ENCODE measurements at places on chromosomes 5 and 9.

DNA sequence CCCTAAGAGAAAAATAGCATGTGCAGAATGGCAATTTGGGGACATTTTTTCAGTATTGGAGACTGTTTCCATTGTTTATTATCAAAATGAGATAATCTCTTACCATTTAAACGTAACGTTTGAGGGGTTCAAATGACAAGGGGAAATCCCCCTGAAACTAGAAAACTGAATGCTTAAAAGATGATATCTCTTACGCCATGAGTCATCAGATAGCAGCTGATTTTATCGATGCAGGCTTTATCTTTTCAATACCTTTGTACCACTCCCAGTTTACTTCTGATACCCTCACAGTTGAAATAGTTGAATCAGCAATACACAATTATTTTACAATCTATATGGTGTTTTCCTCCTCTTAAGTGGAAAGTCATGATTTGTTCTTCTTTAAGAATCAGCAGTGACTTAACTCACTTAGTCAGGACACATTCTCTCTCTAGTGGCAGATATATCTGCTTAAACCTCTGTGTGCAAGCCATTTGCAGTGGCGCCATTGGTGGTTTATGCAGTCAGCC, 29.2 kb downstream of the OSMR start:
- DNase-seq = no peak

DNA sequence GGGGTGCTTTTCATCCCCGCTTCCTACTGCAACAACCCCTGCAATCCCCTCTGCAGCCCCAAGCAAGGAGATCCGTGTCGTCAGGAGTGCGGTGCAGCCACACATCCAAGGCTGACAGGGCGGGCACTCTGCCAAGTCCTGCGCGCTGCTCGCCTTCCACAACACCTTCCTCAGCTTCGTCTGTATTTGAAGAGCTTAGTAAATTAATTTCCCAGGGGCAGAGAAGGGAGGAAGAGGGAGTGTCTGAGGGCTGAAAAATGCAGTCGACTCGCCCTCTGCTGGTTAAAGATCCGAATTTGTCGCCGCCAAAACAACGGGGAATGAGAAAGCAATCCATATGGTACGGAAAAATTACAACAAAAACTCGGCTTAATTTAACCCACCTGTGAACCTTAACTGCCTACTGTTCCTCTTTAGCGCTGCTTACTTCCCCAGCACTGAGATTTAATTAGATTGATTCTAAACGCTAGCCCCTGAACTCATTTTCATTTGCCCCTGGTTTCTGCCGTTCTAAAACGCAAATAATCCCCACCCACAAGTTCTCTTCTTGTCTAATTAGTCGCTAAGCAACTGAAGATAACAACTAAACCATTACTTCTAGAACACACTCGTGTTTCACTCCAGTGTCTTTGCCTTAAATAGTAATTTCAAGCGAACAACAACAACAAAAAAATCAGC, 10.9 kb upstream of the PCDHB1 start:
- peak; percentile 91 for DNase-seq

- no peak for DNase-seq
Observed at GRCh38 chr5:127969651-127970050, 113.9 kb upstream of the SLC12A2 start.

GRCh38 chr5:133686566-133686965, 74.2 kb upstream of the FSTL4 start:
- no peak for DNase-seq

DNA sequence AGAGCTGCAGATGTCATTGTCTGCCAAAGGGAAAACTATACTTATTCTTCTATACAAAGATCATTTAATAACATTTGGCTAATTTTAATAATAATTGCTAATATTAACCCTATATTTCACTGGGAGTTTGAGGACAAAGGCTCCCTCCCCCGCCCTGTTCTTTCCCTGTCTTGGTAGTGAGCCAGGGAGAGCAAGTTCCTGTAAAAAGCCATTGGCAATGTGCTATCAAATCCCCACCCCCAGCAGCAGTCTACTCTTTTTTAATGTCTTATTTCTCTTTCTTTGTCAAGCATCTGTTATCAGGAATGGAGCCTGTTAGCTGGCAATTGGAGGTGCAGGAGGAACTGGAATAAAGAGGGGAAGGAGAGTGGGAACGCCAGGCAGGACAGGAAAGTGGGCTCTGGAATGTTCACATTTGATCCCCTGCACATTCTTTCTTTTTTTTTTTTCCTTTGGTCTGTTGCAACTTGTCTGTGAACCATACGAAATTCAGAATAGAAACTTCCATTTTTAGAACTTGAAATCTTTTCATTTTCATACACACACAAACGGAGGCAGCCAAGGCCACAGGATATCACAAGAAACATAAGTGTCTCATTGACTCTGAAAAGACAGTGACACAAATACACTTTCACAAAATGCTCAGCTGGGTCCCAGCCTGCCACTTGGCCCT, 664.8 kb upstream of the ZNF608 start:
- peak; percentile 57 for DNase-seq

DNA sequence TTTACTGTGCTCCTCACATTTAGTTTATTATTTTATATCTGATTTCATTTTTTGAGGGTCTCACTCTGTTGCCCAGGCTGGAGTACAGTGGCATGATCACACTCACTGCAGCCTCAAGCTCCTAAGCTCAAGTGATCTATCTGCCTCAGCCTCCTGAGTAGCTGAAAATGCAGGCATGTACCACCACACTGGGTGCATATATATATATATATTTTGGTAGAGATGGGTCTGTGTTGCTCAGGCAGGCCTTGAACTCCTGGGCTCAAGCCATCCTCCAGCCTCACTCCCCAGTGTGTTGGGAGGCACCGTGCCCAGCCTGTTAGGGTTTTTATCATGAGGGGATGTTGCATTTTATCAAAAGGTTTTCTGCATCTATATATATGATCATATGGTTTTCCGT, 39.8 kb upstream of the ZNF354B start:
- no peak for DNase-seq

DNA sequence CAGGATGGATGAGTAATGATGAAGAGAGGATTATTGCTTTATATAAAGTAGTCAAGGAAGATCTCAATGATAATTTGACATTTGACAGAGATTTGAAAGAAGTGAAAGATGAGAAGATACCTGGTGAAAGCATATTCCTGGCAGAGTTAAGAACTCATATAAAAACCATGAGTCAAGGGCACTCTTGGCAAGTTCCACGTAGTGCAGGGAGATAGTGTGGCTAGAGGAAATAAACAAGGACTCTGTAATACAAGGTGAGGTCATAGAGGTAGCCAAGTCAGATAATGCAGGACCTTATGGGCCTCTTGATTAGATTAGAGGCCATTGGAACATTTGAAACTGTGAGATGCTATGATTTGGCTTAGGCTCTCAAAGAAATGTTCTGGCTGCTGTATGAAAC, 72.3 kb downstream of the HCN1 start:
- no peak for DNase-seq

- DNase-seq = no peak
Observed at GRCh38 chr5:157047898-157048297, 11.0 kb downstream of the HAVCR1 start.

GRCh38 chr5:34519489-34520220, 136.5 kb upstream of the RAI14 start:
- no peak for DNase-seq

DNA sequence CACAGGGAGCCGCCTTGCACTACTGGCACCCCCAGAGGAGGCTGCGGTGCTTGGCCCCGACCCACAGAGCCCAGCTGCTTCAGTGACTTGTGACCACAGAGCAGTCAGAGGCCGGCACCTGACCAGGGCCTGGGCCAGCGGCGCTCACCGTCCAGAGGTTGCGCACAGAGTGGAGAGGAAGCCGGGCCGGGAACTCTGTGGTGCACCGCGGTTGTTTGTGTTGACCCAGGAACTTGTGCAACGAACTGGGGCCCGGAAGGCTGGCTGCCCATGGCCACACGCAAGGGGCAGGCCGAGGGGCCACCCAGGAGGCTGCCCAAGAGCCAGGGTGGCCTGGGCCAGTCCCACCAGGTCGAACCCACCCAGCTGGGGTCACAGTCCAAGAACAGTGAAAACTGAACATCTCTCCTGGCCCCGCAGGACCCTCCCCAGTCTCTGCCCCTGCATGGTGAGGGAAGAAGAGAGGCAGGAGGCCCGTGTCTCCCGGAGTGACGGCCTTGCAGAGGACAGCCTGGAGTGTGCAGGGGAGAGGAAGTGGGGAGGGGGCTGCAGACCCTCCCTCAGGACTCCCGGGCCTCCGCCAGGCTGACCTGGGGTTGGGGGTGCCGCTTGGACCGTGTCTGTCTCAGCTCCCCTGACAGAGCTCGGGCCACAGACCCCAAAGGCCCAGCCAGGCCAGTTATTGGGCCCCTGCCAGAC, 42.8 kb upstream of the EGFL7 start:
- DNase-seq = no peak

GRCh38 chr5:1858436-1858835, 24.3 kb downstream of the IRX4 start:
- no peak for DNase-seq

DNA sequence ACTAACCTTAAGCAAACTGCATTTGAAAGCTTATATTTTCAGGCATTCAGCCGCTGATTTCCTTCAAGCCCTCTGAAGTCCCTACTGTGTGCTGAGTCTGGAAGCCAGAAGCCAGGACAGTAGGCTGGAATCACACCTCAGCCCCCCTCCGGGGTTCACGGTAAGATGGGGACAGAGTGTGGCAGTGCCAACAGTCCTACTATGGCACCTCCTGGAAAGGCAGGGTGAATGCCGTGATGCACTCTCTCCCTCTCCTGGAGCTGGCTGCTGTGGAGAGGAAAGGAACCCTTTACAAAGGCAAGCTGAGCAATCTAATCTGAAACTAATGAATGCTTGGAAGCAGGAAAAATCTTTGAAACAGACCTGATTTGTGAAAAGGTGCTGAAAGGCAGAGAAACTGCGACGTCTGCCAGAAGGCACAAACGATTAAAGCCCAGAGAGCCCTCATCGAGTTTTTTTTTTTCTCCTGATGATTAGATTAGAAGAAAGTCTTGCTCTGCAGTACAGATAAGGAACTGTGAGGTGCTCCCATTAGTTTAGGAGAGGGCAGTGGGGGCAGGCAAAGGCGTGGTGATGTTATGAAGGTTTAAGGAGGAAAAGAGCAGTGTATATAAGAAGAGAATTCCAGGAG, 21.0 kb downstream of the ANKH start:
- no peak for DNase-seq

DNA sequence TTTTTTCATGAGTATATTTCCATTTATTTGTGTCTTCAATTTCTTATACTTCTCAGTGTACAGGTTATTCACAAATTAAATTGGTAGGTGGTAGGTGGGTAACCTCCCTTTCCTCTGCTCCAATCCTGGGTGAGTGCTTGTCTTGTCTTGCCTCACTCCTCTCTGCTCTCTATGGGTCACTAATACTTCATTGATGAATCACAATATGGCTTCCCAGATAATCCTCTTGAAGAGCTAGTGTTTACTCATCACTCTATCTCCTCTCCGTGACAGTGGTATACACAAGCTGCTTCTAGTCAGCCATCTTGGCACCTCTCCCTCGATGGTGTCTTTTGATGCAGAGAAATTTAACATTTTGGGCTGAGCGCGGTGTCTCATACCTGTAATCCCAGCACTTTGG, 331.8 kb upstream of the NMUR2 start:
- no peak for DNase-seq

DNA sequence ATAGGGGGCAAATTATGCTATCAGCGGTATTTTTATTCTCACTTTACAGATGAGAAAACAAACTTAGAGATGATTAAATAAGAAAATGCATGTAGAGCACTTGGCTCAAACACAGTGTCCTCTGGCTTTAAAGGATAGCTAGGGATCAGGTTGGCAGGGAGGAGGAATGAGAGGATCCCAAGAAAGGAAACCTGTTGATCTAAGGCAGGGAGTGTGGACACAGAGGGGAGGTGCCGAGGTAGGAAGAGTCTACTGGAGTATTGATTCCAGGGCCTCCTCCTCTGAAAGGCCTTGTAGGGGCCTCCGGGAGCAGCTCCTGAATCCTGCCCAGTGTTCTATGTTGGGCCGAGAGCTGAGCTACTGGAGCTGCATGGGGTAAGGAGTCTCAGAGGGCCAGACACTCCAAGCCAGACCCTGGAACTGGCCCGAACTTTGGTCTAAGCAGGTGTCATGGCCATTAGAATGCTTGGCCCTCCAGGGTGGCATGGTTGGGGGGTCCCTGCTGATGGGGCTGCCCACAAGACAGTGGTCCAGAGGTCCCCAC, 30.4 kb upstream of the TCF7 start:
- DNase-seq = no peak

DNA sequence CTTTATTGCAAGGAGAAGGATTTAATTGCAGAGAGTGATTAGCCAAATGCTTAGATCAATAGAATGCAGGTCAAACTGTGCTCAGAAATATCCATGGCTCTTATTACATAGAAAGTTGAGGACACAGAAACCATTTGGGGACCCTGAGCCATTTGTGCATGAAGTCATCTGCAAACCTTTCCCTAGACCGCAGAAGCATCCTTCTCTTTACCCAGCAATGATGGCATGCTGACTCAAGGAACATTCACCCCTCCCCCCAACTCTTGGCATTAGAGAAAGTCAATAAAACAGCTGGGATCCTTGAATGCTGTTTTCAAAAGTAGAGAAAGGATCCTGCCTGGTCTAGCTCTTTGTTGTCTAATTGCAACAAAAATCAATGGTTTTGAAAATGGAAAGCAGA, 73.5 kb downstream of the PPP2R2B start:
- DNase-seq = no peak

- no peak for DNase-seq
Observed at GRCh38 chr5:10366310-10367272, 13.1 kb downstream of the MARCHF6 start.

DNA sequence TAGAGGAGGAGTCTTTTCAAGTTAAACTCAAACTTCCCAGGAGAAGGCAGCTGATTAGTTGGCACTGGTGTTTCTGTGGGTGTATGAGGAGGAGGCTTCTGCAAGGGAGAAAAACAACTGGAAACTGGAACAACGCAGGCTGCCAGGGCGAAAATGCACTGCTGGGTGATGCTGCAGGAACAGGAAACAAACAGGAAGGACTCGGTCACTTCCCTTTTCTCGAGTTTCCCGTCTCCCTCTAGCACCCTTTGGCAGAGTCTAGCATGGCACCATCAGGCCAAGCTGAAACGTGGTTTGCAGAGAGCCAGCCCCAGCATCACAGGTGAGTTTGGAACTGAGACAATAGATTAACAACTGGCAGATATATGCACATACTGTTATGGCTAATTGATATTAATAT, 77.5 kb upstream of the CAST start:
- DNase-seq = no peak

GRCh38 chr5:58972301-58972700, 389.4 kb downstream of the RAB3C start:
- no peak for DNase-seq

DNA sequence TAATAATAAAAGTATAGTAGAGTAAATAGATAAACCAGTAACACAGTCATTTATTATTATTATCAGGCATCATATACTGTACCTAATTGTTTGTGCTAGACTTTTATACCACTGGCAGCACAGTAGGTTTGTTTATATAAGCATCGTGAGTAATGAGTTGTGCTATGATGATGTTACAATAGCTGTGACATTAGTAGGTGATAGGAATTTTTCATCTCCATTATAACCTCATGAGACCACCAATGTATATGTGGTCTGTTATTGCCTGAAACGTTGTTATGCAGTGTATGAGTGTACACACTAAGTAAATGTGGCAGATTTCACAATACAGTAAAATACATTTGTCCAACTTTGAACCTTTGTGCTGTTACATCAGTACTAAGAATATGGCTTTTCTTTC, 72.7 kb upstream of the SPATA31D4 start:
- DNase-seq = no peak

Measured in NCI-H1436 (cell line).